ENCODE measurements at places on chromosomes 16 and 17.

DNA sequence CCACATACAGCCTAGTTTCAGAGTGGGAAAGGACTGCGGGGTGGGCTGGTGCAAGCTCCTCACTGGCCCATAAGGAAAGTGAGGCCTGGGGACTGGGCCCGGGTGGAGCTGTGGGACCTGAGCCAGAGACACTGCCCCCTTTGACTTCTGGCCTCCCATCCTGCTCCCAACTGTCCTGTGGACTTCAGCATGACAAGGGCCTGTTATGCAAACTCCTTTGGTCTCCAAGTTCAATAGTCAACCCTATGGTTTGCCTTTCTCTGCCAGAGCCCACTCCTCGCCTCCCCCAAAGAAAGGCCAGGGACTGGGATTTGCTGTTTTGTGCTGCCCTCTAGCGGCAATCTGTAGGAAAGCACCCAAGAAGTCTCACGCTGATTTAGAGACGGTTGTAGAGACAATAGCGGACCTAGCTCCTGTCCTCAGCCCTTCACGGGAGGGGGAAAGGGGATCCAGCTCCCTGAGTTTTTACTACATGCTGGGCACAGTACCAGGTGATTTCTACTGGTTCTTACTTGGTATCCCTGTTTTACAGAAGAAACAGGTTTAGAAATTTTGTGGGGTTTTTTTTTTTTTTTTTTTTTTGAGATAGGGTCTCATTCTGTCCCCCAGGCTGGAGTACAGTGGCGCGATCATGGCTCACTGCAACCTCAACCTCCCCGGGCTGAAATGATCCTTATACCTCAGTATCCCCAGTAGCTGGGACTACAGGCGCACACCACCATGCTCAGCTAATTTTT lies 1.2 kb upstream of the TLCD3B start:
- DNase-seq: peak; percentile 35

- DNase-seq: no peak
These were observed 472 bp upstream of the NME2 start for GRCh38 chr17:51165680-51166197.

GRCh38 chr17:17769869-17770631 lies 66.7 kb downstream of the SREBF1 start:
- DNase-seq: no peak

- no peak for DNase-seq
These were observed 32.0 kb downstream of the PIMREG start for GRCh38 chr17:6476076-6476809.

DNA sequence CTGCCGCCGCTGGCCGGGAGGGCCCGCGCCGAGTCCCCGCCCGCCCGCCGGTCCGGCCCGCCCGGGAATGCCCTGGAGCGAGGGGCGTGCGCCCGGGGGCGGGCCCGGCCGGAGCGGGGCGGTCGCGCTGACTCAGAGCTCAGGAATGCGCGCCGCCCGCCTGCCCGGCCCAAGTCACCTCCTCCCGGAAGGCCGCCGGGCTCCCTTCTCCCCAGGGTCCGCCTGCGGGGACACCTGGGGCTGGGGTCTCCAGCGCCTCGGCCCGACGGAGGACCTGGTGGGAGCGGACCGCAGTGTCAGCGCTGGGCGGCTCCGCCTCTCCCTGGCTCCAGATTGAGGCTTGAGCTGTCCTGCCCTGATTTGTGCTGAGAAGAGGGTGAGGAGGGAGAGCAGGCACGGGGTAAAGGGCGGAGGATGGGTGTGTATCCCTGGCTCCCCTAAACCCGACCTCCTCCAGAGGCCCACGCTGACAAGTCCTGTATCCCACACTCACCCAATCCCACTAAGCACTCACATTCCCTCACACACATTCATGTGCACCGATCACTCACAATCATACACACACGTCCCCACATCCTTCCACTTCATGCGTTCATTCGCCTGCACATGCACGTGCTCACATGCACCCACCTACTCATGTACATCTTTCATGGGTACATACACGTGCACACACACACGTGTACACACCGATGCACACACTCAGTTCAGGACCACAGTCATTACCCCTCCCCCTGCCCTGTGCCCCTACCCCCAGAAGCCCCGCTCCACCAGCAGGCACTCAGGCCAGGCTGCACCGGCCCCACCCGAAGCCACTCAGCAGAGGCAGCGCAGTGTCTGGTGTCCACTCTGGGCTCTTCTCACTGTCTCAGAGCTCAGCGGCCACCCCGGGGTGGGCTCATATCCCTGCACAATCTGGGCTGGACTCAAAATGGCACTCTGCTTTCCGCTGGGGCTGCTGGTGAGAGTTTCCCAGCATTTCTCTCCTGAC lies at the start of gene RHBDF1:
TSS of gene RHBDF1 (minus strand) at position 71 of the 988 bp plus-strand sequence. CDS start 7,616 bp downstream, outside the sequence.
- DNase-seq: no peak

- DNase-seq: no peak
These were observed 354.1 kb upstream of the TNRC6C start for GRCh38 chr17:77604301-77604972.

DNA sequence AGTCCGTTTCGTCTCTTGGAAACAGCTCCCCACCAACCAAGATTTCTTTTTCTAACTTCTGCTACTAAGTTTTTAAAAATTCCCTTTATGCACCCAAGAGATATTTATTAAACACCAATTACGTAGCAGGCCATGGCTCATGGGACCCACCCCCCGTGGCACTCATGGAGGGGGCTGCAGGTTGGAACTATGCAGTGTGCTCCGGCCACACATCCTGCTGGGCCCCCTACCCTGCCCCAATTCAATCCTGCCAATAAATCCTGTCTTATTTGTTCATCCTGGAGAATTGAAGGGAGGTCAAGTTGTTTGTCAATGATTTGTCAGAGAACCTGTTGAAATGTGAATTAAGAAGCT lies 48.2 kb downstream of the IL21R start:
- no peak for DNase-seq

DNA sequence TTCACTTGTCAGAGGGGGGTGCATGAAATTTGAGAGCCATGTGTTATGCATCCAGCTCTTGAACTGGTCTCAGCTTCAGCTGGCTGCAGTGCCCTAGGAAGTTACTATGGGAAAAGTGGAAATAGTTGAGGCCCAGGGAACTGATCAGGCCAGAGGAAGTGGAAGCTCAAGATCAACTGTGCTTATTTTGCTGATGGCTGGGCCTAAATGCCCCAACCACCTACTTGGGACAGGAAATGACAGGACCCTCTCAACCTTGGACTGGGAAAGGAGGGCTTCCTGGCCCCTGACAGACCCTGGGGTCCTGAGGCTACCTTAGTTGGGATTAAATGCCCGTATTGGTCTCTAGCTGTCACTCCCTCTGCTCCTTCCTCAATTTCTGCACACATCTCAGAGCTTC lies 1.2 kb upstream of the TAOK2 start:
- no peak for DNase-seq

GRCh38 chr16:27980919-27981700 lies 82.4 kb downstream of the GSG1L start:
- DNase-seq: no peak

GRCh38 chr17:39099663-39100286 lies 51.7 kb downstream of the PLXDC1 start:
- DNase-seq: peak; percentile 32

- no peak for DNase-seq
These were observed 2.6 kb downstream of the MYL11 start for GRCh38 chr16:30377050-30377811.

DNA sequence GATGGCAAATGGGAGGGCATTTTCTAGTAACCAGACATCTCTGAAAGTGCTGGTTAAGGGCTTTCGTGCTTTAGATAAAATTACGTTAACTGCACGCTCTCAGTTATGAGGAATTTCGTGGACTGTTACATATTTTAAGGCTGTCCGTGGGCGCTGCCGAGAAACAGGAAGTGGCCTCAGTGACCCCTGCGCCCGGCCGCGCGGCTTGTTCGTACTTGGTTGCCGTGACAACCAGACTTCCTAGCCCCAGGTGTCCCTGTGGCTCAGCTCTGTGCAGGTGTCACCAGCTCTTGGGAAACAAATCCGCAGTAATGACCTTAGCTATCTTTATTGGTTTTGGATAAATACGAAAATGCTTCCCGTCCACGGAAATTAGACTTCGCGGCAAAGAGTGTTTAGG lies 52.7 kb downstream of the LMF1 start:
- DNase-seq: no peak

- DNase-seq: no peak
These were observed 496.7 kb upstream of the RBFOX1 start for GRCh38 chr16:6835941-6836340.

DNA sequence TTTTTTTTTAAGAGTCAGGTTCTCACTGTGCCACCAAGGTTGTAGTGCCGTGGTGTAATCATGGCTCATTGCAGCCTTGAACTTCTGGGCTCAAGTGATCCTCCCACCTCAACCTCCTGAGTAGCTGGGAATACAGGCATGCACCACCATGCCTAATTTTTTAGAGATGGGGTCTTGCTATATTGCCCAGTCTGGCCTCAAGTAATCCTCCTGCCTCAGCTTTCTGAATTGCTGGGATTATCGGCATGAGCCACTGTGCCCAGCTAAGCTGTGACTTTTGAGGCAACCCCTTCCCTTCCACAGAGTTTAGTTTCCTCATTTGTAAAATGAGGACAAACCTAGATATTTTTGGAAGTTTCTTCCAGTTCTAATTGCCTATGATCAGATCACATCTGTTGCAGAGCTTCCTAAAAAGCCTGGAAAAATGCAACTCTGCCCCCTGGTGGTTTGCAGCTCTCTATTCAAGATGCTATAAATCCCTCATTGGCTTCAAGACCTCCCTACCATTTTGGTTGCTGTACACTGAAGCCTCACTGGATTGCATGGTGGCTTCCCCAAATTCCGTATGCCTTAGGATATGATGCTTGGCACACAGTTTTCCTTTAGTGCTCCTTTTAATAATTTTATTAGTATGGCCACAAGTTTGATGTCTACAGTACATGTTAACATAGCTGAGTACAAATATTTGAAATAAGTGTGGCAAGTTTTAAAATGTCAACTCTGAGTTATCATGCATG lies 19.3 kb downstream of the GDE1 start:
- DNase-seq: peak; percentile 73

- DNase-seq: no peak
These were observed 29.0 kb upstream of the ASIC2 start for GRCh38 chr17:33322063-33322462.

DNA sequence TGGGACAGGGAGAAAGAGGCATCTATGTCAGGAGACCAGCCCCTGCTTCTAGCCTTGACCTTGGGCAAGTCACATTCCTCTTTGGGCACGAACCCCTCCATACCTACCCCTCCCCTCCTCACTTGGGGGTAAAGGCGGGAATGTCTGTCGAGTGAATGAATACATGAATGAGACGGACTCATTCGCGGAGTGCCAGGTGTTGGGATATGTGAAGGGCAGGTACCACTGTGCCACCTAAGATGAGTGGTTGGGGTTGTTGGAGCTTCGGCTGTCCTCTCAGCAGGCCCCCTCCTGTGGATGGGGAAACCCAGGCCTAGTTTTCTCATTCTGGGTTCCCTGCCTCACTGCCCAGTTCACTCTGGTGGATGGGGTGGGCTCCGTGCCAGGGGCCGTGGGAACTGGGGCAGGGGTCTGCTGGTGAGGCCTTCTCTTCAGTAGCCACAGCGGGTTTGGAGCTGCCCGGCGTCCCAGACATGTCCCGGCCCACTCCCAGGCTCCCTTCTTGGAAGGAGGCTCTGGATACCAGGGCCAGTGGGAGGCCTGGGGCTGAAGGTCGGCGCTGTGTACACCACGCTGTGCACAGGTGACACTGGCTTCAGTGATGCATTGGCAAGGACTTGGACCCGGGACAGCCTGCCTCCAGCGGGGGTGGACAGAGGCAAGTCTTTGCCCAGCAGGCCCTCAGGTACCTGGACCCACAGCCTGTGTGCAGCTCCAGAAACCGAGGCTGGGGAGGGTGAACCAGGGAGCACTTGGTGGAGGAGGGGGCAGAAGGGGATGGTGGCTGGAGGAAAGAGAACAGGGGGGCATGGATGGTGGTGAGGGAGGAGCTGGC lies 5.6 kb downstream of the GLIS2 start:
- no peak for DNase-seq

Measured in SK-N-MC (cell line).